ENCODE measurements at places on chromosomes 13 and 19.

DNA sequence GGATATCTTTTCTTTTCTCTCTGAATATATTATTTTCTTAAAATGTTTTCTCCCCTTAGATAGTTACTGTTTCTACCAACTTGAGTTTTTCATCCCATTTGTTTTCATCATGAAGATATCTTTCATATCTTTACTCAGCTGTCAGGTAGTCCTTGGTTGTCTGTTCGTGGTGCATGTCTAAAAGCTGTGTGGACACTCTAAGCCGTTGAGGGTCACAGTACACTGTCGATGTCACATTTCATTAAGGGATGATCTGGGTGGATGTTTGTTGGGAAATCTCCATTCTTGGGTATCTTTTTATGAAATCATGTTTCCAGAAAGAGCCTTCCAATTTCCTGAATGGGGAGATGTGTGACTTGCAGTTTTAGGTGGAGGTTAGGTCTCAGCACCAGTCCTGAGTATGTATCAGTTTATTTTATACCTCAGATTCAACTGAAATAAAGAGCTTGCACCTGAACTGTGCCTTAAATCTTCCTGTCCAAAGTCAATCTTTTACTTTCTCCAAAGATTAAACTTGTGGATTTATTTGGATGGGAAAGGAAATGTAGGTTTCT lies 23.2 kb downstream of the ZMYM2 start:
- no peak for DNase-seq

DNA sequence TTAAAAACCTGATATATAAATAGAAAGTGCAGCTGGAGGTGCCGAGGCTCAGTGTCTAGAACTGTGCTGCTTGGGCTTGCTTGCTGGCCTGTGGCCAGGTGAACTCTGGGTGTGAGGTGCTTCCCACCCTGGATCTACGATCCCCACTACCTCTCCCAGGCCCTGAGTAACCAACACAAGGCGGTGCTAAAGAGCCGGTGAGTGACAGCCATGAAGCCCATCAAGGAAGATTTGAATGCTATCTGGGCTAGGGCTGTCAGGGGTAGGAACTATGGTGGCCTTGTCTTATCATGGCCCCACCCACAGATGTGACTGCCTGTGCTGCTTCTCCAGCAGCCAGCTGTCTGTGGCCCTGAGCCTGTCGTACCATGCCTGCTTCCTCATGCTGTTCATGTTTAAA lies 25.6 kb upstream of the ZNF91 start:
- DNase-seq = no peak

DNA sequence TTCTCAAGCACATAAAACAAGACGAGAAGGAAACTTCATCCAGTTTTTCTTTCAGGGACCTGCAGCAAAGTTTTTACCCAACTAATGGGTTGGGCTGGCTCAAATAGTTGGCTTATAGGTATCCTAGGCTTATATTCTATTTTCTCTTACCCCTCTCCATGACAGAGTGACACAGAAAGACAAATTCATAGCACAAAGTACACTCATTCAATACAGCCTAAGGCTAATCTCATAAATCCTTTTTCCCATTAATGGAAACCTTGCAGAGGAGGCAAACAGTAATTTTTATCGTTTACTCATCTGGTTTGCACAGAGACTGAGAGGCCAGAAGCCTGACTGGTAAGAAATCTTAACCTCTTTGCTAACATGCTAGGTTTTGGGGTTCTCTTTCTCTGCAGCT lies 1589.9 kb downstream of the SLITRK1 start:
- no peak for DNase-seq

GRCh38 chr13:63107179-63107943 lies 1691.7 kb upstream of the PCDH20 start:
- DNase-seq = peak; percentile 22

DNA sequence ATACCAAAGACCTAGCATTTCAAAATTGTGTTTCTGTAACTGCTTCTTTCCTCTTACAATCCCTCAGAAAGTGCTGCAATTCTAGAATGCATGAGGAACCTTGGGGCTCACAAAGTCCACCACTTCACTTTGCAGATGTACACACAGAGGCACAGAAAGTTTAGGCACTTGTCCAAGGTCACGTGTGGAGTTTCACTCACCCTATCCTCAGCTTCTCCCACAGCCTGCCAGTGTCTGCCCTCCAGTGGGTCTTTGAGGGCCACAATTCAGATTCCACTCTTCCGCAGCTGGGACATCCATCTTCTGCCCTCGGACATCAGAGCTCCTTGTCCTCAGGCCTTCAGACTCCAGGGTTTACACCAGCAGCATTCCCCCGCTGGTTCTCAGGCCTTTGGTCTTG lies 210.5 kb upstream of the SERP2 start:
- no peak for DNase-seq

- peak; percentile 36 for DNase-seq
Observed at GRCh38 chr19:39970425-39970674, 615 bp upstream of the PSMC4 start.

- peak; percentile 82 for DNase-seq
Observed at GRCh38 chr13:80870186-80870585, 529.3 kb upstream of the SPRY2 start.

Data from bronchial epithelial cell (primary cell).